ENCODE measurements at places on chromosomes 11 and 22.

GRCh38 chr11:66407651-66408050, 13.2 kb upstream of the NPAS4 start:
- no peak for DNase-seq

- no peak for DNase-seq
These were observed 71.5 kb upstream of the TTC12 start for GRCh38 chr11:113242767-113243397.

- DNase-seq, result no peak
These were observed 85.9 kb downstream of the BUD13 start for GRCh38 chr11:116686866-116687265.

DNA sequence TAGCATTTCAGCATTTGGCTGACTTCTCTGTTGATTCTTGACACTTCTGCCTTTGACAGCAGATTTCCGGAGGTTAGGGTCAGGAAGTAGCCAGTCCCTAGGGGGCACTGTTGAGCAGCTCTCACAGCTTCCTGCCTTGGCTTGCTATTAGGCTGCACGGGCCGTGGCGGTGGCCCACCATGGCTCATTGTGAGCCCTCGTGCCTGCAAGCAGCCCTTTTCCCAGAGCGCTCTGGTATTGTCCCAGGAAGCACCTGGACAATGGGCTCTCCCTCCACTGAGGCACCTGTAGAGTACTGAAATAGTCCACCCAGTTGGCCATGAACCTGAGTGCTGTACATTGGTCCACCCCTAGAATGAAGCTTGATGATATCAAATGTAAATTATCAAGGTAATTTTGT, 100.2 kb upstream of the GAL start:
- no peak for DNase-seq

- DNase-seq, result no peak
These were observed 48.7 kb downstream of the TBC1D22A start for GRCh38 chr22:46810856-46811786.

DNA sequence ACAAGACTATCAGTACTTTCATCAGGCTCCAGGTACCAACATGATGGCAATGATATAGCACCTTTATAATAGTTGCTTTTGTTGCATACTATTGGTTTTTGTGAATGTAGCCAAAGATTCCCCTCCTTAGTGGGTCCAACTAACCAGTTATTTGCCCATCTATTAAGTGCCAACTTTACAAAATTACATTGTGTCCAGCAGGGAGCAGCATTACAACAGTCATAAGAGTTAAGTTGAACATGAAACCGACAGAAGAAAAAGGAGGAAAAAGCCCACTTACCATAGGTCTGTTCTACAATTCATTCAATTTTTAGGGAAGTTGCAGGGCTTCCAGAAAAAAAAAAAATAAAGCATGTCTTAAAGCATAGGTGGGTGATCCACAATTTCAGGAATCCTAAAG, 21.6 kb downstream of the IMMP1L start:
- peak; percentile 30 for DNase-seq

DNA sequence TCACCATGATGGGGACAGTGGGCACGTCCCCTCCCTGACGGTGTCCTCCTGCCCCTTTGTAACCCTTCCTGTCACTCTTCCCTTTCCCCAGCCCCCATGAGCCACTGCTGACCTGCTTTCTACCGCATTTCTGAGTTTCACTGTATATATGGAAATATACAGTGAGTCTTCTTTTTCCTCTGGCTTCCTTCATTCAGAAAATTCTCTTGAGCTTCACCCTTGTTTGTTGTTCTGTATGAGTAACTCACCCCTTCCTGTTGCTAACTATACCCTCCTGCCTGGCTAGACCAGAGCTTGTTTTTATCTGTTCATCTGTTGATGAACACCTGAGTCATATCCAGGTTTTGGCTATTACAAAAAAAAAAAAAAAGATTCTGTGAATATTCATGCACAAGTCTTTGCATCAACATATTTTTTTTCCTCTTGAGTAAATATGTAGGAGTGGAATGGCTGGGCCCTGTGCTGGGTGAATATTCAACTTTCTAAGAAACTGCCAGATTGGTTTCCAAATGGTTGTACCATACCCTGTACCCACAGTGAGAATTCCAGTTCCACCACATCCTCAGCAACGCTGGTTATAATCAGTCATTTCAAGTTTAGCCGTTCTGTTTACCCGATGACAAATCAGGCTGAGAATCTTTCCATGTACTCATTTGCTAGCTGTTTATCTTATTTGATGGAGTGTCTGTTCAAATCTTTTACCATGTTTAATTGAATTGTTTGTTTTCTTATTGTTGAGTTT, 62.0 kb downstream of the IGF2 start:
- DNase-seq, result peak; percentile 33

DNA sequence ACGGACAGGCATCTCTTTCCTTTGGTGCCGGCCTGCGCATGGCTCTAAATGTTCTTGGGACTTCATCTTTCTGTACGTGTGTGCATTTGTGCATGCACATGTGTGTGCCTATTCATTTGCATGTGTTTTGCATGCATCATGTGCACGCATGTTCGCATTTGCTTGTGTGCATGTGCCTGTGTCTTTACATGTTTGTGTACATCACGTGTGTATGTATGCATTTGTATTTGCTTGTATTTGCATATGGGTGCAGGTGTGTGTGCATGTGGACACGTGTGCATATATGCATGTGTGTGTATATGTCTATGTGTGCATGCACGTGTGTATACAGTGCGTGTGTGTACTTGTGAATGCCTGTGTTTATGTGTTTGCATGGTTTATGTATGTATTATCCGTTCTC, 13.5 kb upstream of the FADD start:
- no peak for DNase-seq

DNA sequence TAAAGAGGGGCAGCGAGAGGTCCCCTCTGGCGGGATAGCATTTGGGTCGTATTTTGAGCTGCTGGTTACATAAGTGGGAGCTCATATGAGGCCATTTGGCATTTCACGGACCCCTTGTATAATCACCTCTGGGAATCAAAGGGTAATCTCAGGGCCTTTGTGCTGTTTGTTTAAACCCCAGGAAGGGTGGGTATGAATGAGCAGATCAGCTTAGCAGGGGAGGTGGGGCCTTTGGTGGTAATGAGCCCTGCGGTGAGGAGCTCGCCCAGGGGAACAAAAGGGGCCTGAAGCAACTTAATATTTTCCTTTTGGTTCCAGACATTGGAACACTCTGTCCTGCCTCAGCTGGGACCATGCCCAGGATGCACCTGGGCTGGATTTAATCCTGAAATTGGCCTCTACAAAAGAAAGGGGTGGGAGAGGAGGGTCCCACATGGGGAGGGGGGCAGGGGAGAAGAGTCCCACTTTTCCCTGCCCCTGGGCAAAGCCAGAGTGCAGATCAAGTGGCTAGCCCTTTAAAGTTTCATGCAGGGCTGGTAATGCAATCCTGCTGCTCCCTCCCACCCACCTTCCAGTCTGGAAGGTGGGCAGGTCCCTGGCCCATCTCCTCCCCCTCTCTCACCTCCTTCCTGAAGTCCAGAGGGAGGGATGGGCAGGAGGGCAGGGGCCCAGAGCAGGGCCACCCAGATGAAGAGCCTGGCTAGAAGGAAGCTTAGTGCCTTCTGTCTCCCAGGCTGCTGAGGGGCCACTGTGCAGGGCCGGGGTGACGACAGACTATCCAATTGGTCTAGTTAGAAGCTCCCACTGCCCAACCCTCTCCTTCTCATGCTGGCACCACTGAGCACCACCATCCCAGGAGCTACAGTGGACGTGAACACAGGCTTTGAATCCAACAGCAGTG, 10.5 kb downstream of the TSKU start:
- DNase-seq, result no peak

GRCh38 chr11:117809236-117810055, 12.4 kb upstream of the DSCAML1 start:
- no peak for DNase-seq

GRCh38 chr11:69533296-69534165, 52.1 kb downstream of the LINC01488 start:
- DNase-seq, result no peak

DNA sequence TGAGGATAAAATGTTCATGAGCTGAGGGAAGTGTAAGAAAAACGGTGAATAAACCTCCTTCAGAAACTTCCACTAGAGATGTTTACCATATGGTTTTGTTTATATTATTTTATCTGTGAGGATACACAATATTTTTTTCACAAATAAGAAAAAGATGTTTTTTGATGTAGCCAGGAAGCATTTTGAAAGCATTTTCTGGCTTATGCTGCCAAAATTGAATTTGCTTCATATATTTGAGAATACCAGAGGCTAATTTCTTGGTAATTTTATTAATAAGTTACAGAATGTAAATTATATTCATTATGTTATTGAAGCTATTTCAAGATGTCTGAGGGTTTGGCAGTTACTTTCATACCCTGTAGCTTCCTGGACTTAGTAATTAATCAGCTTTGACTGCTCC, 686.6 kb downstream of the LUZP2 start:
- DNase-seq, result no peak

DNA sequence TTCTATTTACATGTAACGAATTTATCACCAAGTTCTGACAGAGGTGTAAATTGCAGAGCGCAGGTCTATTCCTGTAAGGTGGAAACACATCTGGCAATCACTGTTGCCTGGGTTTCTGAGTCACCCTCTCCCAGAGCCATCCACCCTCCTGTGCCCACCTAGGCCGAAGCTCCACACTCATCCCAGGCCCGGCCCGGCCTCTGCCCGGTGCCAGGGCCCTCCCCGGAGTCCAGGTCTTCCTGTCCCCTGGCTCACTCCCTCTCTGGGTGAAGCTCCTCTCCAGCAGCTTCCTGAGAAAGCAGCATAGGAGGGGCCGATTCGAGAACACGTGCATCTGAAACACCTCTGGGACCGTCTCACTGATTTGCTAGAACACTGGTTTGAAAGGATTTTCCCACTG, 308.2 kb downstream of the SHANK2 start:
- DNase-seq, result no peak

DNA sequence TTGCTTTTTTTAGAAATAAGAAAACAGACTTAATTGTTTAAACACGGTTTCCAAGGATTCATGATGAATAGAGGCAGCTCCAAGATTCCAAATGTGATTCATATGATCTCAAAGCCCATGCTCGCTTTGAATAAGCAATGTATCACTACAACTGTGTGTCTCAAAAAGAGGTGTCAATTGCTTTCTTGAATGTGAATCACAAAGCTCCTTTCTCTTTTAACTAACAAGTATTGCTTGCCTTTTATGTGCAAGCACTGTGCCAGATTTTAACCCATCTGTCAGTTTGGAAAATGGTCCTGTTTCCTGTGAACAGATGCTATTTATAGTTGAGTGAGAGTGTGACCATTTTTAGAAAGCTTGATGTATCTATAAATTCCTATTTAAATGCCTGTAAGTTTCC, 6.5 kb downstream of the OOSP1 start:
- DNase-seq, result no peak

DNA sequence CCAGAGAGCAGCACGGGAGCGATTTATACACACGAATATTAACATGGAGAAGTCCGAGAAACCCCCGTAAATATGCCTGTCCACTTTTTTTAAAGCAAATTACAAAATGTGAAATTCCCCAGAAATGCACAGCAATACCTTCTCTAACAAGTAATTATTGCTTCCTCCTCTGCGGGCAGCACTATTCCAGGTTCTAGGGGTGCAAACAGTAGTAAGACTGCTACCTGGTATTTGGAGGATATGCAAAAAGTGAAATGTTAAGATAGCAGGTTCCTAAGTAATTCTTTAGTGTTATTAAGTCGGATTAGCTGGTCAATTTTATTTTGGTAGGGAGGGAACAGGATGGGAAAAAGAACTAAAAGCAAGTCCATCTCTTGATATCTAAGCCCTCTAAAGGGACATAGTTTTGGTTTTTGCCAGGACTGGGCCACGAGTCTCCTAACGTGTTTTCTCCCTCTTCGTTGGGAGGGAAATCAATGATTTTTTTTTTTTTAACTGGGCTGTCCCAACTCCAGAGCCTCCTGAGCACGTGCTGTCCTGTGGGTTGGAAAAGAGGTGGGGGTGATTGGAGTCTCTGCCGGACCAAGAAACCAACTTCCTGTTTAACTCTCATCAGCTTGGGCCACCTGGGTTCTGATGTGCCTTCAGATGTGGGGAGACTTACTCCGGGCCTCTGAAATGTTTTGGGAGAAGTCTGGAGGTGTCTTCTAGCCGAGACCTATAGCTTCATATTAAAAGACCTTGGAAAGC, 1.7 kb upstream of the XBP1 start:
- no peak for DNase-seq

- no peak for DNase-seq
These were observed 168.7 kb downstream of the EFCAB6 start for GRCh38 chr22:43643387-43643786.
